ENCODE measurements at places on chromosomes 3 and 15.

GRCh38 chr3:105354429-105354828 is 12.3 kb upstream of the ALCAM start:
- DNase-seq = no peak

GRCh38 chr3:147129665-147130064 is 276.7 kb downstream of the ZIC4 start:
- DNase-seq = no peak

- DNase-seq = no peak
These were observed 723.8 kb downstream of the MECOM start for GRCh38 chr3:168939651-168940238.

DNA sequence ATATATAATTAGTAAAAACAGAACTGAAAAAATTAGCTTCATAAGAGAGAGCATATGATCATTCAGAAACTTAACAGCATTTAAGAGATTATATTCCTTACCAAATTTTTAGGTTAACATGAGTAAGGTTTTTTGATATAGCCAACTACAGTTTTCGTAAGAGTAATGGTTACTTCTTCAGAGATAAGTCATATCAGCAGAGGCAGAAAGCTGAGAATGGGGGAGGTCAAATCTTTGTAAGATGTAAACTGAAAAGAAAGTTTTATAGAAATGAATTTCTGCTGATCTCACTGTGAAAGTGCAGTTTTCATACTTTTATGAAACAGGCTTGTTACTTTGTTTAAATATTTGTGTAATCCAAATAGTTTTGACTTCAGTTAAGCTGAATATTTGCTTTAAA is 193.3 kb downstream of the ZBTB20 start:
- DNase-seq = no peak

DNA sequence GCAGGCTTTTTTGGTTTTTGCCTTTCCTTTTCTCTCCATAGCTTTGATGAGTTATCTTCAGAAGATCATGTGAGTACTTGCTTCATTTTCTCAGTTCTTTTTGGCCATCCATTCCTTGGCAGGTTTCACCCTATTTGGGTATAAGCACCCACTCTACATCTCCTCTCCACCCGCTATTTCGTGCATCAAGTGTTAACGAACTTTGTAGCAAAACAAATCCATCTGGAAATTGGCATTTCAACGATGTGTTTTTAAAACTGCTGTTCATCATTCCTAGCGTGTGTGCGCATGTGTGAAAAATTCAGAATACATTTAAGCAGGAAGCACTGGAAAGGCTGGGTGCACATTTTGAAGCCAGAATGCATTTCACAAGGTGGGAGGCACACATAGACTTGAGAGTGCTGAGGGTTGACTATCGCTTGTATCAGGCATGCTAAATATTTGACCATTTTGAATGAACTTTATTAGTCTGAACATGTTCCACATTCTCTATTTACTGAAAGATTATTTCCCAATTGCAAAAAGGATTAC is 89.7 kb upstream of the FHIT start:
- no peak for DNase-seq

DNA sequence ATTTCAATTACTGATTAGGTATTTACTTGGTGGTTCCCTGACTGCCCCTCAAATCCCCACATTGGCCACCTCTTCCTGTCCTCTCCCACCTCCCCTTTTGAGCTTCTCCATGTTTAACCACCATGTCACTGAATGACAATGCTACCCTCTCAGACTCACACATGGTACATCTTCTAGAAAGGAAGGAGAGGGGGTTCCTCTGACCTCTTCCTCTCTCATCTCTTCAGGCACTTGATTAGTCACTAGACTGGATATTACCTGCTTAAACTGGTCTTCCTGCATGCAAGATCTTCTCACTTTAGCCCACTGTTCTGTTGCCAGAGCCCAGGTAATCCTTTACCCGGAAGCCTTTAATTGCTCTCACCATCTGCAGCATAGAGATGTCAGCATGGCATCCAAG is 64.9 kb downstream of the DIPK2A start:
- DNase-seq = no peak

DNA sequence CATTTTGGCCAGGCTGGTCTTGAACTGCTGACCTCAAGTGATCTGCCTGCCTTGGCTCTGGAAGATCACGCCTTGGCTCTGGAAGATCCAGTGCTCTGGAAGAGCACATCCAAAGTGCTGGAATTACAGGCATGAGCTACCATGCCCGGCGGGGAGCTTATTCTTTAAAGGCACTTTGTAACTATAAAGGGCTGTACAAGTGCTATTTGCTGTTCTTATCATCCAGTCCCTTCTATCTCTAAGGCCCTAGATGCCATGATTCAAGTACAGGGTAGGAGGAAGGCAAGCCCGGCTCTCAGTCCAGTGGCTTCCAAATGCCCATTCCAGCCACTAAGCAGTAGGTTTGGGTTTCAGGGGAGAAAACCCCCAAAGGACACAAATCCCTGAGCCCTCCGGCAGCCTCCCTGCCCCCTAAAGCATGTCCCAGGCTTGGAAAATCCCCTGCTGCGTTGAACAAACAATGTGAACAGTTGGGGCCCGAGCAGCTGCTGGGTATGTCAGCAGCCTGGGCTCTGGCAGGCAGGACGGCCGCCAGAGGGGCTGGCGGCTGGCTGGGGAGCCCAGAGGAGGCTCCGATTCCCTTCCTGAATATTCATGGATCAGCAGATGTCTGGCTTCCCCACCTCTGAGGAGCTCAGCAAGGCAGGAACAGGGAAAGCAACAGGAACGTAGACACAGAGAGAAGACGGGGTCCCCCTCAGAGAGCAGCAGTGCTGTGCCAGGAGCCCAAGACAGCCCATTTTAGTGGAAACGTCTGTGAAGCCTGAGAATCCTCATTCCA is 7.7 kb downstream of the IGDCC4 start:
- DNase-seq = no peak

DNA sequence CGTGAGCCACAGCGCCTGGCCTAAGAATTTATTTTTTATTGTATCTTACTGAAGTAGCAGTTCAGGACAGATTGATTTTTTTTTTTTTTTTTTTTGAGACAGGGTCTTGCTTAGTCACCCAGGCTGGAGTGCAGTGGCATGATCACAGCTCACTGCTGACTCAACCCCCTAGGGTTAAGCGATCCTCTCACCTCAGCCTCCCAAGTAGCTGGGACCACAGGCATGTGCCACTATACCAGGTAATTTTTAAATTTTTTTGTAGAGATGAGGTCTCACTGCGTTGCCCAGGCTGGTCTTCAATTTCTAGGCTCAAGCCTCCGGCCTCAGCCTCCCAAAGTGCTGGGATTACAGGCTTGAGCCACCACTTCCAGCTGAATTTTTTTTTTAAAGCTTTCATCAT is 99.8 kb upstream of the HERC1 start:
- no peak for DNase-seq
